ENCODE measurements at places on chromosomes 7 and 10. TPM values are rescaled to one million over a fixed set of nuclear protein-coding genes. Genes with fewer than 3 reads are reported as not detected.

DNA sequence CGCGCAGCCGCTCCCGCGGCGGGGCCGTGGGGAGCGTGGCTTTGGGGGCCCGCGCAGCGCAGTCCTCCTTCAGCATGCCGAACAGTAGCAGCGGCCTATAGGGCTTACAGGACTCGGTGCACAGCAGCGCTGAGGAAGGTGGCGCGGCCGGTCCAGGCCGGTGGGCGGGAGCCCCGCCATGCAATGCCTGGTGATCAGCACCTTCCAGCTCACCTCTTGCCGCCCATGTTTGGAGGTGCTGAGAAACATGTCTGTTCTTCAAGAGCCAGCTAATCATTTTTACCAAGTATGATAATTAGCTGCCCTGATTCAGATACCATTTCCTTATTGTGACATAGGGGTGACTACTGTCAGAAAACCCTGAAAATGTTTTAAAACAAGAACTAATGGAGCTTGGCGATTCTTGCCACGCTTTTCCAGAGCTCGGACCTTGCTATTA, 33.5 kb upstream of the SFTPD start:
- no peak for DNase-seq

- DNase-seq, result no peak
These were observed 348.2 kb upstream of the GRM3 start for GRCh38 chr7:86295526-86295925.

DENND2A gene
- 24.6 TPM for total RNA-seq

DNA sequence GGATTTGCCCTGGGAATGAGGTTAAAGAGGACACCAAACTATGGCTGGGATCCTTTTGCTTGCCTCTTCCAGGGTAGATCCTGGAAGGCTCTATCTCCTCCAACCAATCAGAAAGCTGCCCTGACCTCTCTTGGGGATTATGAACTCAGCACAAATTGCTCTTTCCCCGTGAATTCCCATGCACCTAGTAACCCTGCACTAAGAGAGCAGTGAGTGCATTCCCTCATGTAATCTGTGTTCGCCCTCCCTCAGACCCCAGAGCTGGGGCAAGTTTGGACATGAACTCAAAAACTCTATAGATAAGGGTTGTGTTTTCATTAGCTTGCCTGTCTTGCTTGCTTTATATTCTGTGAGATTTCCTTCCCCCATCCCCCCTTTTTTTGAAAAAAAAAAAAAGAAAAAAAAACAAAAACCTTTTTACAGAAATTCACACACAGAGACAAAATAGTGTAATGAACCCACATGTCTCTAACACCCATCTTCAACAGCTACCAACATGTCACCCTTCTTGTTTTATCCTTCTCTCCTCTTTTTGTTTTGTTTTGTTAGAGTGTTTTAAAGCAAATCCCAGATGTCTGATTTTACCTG, 225.5 kb upstream of the TCF7L2 start:
- DNase-seq, result no peak

DNA sequence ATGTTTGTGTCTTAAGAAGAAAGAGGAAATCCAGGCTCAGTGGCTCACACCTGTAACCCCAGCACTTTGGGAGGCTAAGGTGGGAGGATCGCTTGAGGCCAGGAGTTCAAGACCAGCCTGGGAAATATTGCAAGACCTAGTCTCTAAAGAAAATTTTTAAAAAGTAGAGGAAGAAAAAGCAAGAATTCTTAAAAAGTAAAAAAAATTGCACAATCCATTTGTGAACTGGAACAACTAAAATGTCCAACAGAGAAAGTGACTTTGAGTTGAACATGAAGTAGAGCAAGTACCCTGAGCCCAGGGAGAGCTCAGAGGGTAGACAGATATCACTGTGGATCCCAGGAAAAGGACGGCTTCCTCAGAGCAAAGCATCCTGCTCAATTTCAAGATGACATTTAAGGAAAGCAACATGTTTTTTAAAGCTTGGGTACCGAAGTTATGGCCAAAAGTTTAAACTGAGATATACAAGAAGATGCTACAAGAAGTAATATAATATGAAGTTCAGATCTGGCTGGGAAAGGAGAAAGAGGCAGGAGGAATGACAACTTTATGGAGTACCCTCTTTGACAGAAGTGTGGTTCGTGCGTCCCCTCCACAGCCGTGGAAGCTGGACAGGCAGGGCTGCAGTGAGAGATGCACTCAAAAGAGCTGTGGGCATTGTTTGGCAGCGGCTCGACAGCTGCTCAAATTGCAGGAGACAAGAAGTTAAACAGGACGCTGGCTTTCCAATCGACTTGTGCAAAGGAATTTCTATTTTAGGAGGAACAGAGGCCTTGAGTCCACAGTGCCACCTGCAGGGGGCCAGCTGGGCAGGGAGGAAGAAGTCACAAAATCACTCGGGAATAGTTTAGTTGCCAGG, 201.3 kb downstream of the JCAD start:
- DNase-seq, result no peak

GIMAP7 gene
- total RNA-seq, result 27.3 TPM

Measured in mesenteric fat pad (tissue), 1 donor.